ENCODE measurements at places on chromosomes 5 and 9. TPM values are rescaled to one million over a fixed set of nuclear protein-coding genes. Genes with fewer than 3 reads are reported as not detected.

GRCh38 chr5:148732692-148733091 is 78.4 kb upstream of the HTR4 start:
- DNase-seq, result no peak

HABP4 gene
- total RNA-seq, result 10.1 TPM

DNA sequence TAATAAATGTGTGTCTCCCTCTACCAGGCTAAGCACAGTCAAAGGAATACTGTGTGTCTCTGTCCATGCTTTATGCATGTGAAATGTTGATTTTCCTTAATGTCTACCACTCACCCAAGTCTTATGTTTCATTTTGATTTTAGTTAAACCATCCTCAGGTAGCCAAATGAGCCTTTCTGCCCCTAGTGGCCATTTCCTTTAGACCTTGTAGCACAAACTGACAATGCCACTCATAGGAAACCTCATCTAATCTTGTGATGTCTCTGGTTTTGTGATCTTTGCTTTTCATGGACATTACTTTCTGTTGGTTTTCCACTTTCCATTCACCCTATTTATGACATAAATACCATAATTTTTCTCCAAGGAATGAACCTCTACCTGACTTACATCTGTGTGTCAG is 820.8 kb downstream of the MAT2B start:
- no peak for DNase-seq

- DNase-seq, result no peak
These were observed 617.0 kb downstream of the RAB3C start for GRCh38 chr5:59199868-59200267.

WNK2 gene
- total RNA-seq, result 113 TPM

GRCh38 chr5:53480416-53481158 is at the start of gene FST:
TSS of gene FST (plus strand) at chr5:53480629. CDS start at chr5:53480792, 163 bp downstream.
- DNase-seq, result peak; percentile 52

CDH12 gene
- total RNA-seq, result not detected

GRCh38 chr9:98132158-98132557 is 13.1 kb upstream of the TRIM14 start:
- DNase-seq, result no peak

- DNase-seq, result no peak
These were observed 694 bp downstream of the RMI1 start for GRCh38 chr9:83981126-83981871.

- no peak for DNase-seq
These were observed 10.3 kb downstream of the TTC23L start for GRCh38 chr5:34849253-34849652.

GRCh38 chr5:54760182-54760935 is 225.0 kb downstream of the ESM1 start:
- no peak for DNase-seq

CCDC152 gene
- 19.0 TPM for total RNA-seq

- DNase-seq, result no peak
These were observed 216.3 kb downstream of the CDK5RAP2 start for GRCh38 chr9:120363697-120364096.

GRCh38 chr9:121725008-121725775 is 73.8 kb downstream of the DAB2IP start:
- DNase-seq, result no peak

RNF183 gene
- 0.17 TPM for total RNA-seq

ITGA2 gene
- 5.5 TPM for total RNA-seq

N4BP3 gene
- total RNA-seq, result 41.6 TPM

NUTM2F gene
- 0.55 TPM for total RNA-seq

SPATA31D4 gene
- total RNA-seq, result not detected

DNA sequence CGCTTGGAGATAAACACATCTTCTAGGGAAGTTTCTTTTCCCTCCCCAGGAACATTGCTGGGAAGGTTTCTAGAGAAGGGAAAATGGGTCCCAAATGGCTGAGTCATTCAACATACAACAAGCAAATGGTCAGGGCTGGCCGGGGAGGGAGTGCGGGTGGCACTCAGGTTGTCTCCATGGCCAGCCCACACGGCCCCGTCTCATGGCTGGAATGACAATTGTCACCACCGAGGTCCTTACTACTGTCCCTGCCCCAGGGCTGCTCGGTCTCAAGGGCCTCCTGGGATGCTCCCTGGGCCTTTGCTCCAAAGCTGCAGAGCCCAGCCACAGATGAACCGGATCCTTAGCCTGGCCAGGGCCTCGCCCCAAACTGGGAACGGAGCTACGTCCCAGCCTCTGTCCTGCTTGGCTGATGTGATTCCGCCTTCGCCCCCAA is 121.9 kb downstream of the FGF18 start:
- no peak for DNase-seq

BNC2 gene
- total RNA-seq, result 28.1 TPM

DNA sequence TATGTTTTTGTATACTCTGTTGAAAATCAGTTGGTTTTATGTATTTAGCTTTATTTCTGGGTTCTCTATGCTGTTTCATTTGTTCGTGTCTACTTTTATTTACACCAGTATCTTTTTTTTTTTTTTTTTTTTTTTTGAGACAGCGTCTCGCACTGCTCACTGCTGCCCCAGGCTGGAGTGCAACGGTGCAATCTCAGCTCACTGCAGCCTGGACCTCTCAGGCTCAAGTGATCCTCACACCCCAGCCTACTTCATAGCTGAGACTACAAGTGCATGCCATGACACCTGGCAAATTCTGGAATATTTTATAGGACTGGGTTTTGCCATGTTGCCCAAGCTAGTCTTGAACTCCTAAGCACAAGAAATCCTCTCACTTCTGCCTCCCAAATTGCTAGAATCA is 869.4 kb upstream of the CDH6 start:
- DNase-seq, result peak; percentile 48

LPCAT1 gene
- 215 TPM for total RNA-seq

TTLL11 gene
- total RNA-seq, result 0.50 TPM

GRCh38 chr5:167696558-167697314 is 594.7 kb upstream of the WWC1 start:
- DNase-seq, result no peak

DNA sequence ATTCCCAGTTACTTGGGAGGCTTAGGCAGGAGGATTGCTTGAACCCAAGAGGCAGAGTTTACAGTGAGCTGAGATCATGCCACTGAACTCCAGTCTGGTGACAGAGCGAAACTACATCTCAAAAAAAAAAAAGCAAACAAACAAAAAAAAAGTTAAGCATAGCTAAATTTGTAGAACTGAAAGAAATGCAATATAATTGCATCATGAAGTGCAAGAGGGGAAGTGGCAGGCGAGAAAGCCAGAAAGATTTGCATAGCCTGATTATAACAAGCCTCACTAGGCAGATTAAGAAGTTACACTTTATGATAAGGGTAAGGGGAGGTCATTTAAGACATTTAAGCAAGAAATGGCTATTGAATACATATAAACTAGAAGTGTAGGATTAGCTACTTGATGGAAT is 187.1 kb downstream of the EDIL3 start:
- no peak for DNase-seq

- DNase-seq, result no peak
These were observed 5.3 kb upstream of the OTP start for GRCh38 chr5:77643654-77644370.

DNA sequence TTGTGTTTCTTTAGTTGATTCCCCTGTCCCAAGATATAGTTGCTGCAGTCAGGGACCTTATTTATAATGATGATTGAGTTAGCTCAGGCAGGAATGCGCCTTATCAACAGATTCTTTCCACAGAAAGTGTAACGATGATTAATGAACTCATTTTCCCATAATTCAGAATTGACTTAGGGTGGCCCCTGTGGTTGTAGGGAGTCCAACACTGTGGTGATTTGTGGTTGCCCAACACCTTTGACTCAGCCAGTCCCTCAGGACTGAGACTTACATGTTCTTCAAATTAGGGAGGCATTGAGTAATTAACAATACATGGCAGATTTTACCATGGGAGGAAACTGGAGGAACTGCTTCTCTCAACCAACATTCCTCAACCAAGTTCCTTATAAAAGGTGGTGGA is 221.9 kb downstream of the GABRG2 start:
- no peak for DNase-seq

DNA sequence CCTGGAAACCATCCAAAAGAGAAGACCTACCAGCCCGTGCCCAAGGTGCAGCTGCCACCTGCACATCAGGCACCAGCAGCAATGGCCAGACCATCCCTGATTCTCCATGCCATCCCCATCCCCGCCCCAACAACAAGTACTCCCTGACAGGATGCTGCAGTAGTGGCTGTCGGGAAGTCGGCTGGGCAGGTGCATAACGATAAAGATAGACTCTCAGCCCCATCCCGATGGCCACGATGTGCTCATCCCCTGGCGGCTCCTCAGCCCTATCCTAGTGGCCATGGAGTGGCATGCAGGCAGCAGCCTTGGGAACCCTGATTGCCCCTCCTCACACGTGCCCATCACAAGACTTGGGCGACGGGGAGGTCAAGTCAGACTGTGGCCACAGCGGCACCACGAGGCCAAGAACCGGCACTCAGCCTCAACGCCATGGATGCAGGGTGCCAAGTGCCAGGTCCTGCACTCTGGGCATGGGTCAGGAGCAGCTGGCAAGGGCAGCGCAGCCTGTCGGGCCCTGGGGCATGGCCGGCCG is 368.8 kb upstream of the SPATA31A5 start:
- no peak for DNase-seq

OTP gene
- not detected for total RNA-seq

GFI1B gene
- 0.41 TPM for total RNA-seq

SLC6A3 gene
- total RNA-seq, result 0.53 TPM

GRCh38 chr9:108698801-108699200 is 157.0 kb downstream of the ACTL7B start:
- no peak for DNase-seq

DNA sequence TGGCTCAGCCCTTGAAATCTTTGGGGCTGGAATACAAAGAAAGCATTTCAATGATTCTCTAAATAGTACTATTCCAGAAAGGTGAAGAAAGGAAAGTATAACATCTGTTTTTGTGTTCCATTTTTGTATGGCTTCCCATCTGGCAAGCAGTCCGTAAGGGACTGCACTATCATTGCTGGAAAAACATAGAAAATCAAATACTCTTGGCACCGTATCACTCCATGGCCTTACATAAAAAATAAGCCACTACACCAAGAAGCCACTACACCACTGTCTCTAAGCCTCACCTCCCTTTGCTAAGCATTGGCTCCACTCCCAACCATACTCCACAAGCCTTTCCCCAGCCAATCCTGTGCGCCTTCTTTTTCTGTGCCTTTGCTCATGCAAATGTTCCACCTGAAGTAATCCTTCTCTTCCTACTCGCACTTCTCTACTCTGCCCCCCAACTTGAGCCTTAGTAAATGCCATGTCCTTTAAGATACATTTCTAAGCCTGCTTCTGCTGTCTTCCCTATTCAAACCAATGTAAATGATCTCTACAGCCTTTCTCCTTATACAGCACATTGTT is 454.6 kb upstream of the TUSC1 start:
- DNase-seq, result no peak

PAX5 gene
- 4.4 TPM for total RNA-seq

PSAT1 gene
- 173 TPM for total RNA-seq

GRCh38 chr5:122311497-122311960 is 508 bp upstream of the SNCAIP start:
- DNase-seq, result peak; percentile 42

GRCh38 chr5:5124231-5124630 is 15.9 kb upstream of the ADAMTS16 start:
- DNase-seq, result no peak

GRCh38 chr5:136984772-136985446 is 514.2 kb downstream of the SPOCK1 start:
- no peak for DNase-seq

DNA sequence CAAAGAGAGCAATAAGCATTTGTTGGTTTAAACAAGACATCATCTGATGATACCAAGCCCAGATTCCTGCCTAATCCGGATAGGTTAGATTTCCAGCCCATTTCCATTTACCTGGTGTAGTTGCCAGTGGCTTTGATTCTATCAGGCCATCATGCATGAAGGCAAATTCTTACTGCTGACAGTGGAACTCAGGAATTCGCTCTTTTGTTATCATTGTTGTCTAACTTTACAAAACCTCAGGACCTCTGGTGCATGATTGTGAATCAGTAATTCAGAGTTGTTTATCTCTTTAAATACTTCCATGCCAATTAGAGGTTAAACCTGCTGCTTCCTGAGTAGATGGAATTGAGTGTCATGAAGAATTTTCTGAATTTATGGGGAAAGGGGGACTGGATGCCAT is 76.5 kb downstream of the C9orf152 start:
- DNase-seq, result no peak

DNA sequence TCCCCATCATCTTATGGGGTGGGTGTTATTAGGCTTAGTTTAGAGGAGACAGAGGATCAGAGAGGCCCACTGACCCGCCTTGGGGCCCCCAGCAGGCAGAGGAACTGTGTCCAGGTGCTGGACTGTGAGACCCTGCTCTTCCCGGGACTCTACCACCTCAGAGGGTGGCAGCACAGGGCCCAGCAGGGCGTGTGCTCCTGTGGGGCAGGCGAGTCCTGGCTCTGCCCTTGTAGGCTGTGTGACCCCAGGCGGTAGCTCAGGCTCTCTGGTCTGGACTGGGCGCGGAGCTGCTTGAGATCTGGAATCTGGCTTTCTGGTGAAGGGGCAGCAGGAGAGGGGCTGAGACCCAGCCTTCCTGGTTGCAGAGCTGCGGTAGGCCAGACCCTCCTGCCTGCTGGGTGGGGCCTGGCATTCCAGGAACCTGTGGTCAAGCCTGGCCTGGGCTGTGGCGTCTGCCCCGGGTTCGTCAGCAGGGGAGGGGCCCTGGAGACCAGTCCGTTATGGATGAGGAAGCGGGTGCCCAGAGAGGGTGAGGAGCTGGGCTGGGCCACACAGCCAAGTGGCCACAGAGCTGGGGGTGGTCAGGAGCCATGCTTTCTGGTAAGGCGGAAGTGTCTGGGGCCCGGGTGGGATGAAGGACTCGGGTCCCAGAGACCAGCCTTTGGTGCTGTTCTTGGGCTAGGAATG is 46.5 kb downstream of the RXRA start:
- no peak for DNase-seq

All from WTC11 (cell line).